ENCODE measurements at places on chromosomes 3 and 15.

- no peak for DNase-seq
These were observed 4.5 kb upstream of the CLN6 start for GRCh38 chr15:68234060-68234459.

DNA sequence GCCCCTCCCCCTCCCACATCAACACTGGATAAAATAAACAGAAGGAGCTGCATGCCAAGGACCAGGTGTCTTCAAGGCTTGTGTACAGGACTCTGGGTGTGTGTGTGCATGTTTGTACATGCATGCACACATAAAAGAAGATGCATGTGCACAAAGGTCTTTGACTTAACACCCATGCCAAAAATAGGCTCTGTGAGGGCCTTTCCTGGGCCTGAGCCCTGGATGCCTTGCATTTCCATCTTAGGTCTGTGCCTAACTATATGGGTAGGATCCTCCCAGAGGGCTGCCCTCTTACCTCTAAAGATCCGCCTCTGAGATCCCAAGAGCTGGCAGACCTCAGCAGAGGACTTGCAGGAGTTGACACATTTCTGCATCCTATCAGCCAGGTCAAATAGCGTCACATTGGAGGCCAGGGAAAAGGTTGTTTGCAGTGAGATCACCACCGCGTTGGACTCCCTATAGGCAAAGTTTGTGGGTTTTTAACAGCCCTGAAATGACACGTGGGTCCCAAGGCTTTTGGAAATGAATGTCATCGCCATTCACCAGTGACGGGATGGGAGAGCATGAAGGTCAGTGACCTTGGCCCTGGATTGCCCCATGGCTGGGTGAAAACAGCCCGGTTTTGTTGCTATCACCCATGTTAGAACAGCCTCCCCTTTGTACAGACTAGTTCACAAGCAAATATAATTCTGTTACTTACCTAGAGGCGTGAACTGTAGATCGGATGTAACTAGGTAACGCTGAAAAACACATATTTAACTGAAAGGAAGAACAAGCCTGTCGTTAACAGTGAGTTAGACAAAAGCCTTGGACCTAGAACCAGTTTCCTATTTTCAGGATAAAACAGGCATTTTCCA, 54.0 kb downstream of the HEG1 start:
- DNase-seq, result no peak

DNA sequence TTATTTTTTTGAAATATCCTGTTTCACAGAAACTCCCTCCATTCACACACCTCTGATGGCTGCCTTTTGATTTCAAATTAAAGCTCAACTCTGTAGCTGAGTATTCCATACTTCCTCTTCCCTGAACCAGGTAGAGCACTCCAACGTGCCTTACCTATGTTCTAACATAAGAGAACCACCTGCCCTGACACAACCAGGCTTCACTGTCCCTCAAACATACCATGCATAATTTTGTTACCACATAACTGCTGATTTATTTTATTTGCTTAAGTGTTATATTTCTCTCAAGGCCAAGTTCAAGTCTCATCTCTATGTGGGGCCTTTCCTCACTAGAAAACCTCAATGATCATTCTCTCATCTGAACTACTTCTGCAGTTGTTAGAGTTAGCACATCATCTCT, 209.7 kb downstream of the P3H2 start:
- no peak for DNase-seq

DNA sequence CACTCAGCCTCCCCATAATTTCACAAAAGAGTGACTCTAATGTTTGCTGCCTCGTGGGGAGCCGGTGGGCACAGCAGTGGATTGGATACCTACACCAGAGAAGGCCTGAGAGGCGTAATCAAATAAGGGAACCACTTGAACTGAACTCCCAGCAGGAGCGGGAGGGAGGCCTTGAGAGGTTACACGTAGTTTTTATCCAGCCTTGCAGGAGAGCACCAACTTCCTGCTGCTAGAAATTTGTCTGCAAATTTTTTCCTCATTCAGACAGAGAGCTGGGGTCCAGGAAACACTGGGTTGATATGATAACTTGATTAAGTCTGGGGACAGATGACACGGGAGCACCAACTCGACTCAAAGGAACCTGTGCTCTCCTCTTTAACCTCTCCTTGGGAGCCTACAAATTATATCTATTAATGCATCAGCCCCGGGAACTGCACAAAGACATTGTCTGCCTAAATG, 69.8 kb downstream of the HES1 start:
- DNase-seq, result no peak

GRCh38 chr3:13223574-13224237, 150.5 kb upstream of the IQSEC1 start:
- no peak for DNase-seq

DNA sequence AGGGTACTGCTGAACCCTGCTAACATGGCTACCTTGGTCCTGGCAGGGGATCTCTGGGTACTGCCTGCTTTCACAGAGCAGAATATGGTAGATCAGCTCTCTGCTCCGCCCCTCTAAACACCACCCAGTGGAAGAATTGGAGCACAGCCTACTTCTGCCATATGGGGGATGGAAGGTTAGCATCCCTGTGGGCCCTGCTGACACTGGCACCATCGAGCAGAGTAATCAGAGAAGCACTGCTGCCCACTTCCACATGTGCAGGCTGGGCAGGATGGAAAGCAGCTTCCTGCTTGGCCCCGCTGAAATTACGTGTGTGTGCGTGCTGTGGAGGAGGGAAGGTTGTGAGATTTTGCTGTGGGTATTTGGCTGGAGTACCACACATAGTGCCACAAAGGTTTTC, 24.8 kb downstream of the CCR1 start:
- no peak for DNase-seq

- no peak for DNase-seq
These were observed 29.3 kb upstream of the SLC28A1 start for GRCh38 chr15:84855136-84855535.

- no peak for DNase-seq
These were observed 9.6 kb downstream of the NEK11 start for GRCh38 chr3:131036200-131036816.

DNA sequence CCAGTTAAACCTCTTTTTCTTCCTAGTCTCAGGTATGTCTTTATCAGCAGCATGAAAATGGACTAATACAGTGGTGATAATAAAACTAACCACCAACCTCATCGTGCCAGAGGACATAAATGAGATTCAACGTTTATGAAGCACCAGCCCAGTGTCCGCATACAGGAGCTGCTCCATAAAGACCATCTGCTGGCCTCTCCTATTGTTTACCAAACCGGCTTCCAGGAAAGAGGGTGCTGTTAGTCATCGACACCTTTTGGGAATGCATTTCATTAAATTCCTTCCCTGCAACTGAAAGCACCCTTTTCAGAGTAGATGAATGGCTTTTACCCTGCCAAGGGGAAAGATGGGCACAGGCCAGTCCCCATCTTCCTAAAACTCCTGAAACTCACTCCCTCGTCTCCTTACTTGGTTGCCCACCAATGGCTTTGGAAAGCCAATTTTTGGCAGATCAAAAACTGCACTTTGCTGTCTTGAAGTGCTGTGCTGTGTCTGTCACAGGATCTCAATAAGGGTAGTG, 122.1 kb downstream of the AQP9 start:
- DNase-seq, result no peak

GRCh38 chr15:60077581-60078359, 73.7 kb downstream of the FOXB1 start:
- DNase-seq, result no peak

DNA sequence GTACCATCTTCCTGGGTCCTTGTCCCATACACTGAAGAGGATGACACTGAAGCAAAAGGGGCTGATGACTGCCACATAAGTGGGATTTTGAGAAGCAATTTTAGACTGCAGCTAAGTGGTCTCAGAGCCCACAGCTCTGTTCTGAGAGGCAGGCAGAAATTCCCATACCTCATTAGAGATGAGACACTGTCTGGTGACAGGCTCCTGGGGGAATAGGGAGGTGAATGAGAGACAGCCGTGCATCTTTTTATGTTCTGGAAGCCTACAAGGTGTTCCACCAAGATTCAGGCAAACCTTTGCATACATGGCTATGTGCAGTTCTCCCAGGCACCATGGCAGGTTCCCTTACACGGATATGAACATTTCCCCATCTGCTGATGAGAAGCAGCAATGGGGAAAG, 47.2 kb downstream of the LIMD1 start:
- no peak for DNase-seq

DNA sequence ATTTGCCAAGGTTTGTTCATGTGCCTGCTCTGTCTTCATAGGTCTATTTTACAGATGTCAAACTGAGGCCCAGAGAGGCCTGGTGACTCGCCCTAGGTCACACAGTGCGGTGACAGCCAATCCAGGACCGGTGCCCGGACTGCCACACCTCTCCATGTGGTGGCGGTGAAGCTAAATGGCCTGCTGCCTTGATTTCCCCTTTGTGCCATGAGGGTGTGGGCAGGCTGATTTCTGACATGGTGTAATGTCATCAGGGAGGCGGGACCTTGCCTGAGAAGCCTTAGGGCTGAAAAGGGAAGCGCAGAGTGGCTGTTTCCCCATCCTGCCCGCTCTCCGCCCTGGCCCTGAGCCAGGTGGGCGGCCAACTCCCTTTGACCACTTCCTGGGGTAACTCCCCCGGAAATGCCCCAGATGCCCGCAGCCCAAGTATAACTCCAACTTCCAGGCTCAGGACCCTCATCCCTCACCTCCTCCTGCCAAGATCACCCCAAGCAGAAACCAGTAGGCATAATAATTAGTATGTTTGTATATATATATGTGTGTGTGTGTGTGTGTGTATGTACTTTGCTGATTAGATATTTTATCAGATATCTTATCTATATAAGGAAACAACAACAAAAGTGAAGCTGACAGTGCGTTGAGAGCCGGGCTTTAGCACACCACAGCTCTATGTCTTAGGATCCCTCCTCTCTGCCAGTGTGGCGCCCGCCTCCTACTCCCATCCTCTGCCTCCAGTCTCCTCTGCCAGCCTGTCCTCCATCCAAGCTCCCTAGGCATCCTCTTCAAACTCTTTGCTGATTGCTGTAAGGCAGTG, 63.9 kb downstream of the IQSEC1 start:
- DNase-seq, result no peak

DNA sequence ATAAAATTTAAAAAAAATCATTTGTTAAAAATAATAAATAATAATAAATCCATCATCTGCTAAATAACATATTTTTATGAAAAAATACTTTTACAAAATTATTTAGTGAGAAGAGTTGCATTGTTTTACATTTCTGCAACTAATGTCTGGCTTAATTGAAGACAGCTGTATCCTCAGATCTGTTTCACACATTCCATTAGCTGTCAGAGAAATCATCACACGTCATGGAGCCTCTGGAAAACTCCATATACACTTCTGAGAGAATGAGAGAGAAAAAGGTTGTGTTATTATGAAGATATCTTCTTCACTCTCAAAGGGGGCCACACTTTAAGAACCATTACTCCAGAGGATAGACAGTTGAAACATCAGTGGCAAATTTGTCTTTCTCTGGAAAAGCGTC, 40.8 kb downstream of the CMSS1 start:
- no peak for DNase-seq

DNA sequence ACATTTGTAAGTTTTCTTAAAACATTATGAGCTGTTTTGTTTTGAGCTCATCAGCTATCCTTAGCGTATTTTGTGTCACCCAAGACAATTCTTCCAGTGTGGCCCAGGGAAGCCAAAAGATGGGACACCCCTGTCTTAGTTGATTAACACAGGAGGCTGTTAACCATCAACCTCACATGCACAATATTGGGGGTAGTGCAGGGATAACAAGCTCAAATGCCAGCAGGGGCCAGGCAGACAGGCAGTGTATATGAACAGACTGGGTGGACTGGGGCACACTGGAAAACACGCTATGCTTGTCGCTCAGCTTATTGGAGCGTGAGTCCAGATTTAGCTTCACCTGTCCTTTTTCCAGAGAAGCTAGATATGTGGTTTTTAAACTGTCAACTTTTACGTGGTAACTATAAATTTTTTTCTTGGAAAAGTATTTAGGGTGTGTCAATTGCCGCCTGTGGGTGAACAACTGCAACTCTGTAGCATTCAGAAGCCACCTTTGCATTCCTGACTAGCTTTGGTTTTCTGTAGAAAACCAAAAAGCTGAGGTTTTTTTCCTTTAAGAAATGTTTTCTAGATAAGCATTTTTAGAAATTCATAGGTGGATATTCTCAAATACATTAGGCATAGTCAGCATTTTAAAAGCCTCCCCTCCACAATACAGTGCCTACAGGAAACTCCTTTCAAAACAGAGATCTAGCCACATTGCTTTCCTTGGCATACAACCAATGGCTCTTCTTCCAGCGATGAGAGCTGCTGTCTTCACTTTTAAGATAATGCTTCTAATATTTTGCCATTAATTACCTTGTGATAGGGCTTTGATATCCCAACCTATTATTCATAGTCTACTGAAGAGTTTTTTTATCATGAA, 14.6 kb downstream of the PSMD6 start:
- no peak for DNase-seq

GRCh38 chr3:137008976-137009375, 51.2 kb downstream of the IL20RB start:
- no peak for DNase-seq

DNA sequence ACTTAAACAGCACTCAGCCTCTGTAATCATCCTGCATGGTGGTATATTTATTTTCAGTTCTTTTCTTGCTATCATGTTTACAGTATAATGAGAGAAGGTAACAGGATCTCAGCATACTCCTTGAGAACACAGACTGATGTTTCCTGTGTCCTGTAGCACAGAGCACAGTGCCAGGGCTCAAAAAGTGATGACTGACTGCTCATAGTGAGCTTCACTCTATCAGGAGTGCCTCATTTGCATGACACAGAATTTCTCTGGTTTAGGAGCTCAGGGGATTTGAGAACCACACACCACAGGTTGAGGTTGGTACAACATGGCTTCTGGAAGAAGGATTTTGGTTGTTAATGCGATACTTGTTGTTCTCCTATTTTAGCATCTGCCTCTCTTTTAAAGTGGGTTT, 68.5 kb upstream of the SLC2A2 start:
- DNase-seq, result no peak

DNA sequence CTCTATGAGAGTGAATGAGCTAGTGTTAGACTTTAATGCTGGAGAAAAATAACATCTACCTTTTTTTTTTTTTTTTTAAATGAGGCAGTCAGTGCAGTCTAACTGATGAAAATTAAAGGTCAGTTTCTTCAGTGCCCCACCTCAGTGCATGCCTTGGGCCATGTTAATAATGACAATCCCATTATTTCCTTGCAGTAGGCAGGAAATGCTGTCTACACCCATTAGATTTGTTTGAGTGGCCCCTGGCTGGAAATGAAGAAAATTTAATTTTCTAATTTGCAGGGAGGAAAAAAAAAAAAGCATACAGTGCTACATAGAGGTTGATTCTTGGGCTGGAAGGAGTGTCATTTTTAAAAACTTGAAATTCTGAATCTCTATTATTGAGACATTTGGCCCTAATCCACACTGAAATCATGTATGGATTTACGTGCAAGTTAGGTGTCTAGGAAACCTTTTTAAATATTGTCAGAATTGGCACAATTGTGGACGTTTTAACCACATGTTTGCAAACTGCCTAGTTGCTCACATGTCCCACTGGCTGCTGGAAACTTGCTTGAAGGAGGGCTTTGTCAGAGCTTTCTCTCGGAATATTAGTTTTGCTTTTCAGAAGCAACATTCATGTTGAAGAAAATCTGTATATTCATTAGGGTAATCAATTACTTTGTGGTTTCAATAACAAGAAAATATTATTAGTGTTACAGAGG, 18.4 kb downstream of the FNDC3B start:
- no peak for DNase-seq

- no peak for DNase-seq
These were observed 43.1 kb upstream of the SLC25A36 start for GRCh38 chr3:140898340-140899180.

GRCh38 chr15:41958002-41958420, 14.3 kb downstream of the EHD4 start:
- DNase-seq, result no peak

Data from mesothelial cell of epicardium (in vitro differentiated cells).